ENCODE measurements at places on chromosomes 12 and 14.

DNA sequence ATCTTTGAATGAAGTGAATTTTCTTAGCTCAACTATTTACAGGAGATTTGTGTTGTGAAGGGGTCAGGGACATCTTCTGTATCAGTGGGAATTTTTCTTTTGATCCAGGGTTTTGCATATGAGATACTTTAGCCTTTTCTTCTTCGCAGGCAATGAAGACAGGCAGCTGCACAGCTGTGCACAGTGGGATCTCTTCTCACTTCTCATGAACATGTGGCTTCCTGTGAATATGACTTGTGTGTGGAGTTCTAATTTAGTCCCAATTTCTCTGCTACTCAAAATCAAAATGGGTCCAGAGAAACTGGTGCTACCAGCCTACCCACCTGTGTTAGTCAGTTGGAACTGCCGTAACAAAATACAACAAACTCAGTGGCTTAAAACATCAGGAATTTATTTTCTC, 37.8 kb downstream of the ARF6 start:
- DNase-seq, result no peak

DNA sequence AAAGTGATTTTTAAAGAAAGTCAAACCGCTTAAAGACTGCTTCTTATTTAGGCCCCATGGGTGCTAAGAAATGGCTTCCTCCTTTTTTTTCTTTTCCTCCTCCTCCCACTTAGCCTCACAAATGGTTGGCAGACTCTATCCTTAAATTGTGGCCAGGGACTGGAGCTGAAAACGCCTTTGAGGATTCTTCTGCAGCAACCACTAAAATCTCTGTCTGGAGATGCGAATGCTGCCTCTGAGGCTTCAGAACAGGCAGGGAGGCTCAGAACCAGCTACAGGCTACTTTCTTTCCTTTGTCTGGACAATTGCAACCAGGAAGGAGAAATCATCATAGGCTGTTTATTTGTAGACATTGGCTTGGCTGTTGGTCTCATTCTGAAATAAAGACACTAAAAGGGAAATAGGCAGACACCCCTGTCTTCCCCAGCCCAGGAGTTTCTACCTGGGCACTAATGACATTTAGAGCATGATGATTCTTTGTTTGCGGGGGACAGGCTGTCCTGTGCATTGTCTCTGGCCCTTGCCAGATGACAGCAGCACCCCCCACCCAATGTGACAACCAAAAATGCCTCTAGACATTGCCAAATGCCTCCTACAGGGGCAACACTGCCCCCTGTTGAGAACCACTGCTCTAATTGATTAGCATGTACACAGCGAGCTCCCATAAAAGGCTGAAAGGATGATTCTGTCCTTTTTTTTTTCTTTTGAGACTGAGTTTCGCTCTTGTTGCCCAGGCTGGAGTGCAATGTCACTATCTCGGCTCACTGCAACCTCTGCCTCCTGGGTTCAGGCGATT, 50.3 kb downstream of the MAP1LC3B2 start:
- no peak for DNase-seq

DNA sequence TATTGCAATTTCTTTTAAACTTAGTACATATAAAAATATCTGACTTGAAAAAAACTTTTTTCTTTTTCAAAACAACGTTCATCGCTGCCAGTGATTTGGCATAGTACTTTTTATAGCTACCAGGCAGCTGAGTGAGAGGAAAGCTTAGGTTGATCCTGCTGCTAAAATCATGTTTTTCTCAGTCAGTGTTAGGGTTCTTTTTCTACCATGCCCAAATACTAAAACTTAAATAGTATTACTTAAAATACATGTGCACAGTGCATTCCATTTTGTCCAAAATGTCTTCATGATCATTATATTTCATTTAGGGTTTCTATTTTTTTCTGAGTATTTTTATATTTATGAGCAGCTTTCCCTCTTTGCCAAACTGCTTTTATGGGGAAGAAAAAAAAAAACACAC, 123.8 kb downstream of the PDZRN4 start:
- DNase-seq, result no peak

GRCh38 chr12:66144791-66145754, 14.5 kb upstream of the LLPH start:
- DNase-seq, result no peak

DNA sequence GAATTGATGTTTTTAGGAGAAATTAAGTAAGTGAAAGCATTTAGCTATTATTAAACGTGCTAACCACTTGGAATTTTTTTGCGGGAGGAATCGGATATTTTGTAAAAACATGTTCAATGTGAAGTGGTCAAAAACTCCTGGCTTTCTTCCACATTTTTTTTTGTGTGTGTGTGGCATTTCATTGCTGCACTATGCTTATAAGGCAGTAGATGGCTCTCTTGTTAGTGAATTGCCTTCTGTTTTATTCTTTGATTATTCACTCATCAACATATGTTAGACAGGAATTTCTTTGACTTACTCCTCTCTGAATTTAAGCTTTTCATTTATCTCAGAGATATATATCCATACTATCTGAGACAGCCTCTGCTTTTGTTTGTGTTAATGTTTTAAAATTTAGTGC, 71.3 kb downstream of the DERA start:
- DNase-seq, result no peak

- no peak for DNase-seq
Observed at GRCh38 chr12:48265777-48266176, 62.7 kb upstream of the OR10AD1 start.
